Cerebellar nuclear complex (tissue), 1 donor: ENCODE measurements at places on chromosomes 16 and 17.

DNA sequence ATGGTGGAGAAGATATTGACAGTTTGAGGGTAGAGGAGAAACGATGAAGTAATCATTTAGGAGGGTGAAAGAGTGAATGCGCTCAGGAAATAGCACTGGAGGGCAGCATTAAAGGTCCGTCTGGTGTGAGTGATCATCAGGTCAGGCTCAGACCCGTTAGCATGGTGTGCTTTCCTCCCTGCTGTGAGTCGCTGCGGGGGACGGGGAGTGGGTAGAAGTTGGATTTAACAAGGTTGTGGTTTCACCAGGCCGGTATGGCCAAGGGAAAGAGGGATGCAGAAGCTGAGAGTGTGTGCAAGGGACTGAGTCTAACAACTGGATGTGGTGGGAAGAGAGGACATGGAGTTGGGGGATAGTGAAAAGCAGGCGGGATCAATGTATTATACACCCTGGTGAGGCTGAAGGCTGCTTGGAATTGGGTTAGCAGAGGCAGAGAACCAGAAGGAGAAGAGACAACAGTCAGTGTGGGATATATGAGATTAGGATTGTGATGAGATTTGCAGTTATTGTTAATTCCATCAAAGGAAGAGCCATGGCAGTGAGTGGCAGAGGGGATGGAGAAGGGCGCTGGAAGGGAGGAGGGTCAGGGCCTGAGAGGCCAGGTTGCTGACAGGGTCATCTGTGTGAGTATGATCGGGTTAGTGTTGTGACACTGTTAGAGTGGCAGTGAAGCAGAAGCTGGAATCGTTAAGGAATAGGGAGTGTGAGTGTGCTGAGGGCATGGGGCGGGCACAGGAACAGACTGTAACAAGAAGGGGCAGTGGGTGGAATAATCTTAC is 59.0 kb upstream of the TBX2 start:
- no peak for DNase-seq

- no peak for DNase-seq
Measured at GRCh38 chr17:17921192-17922069, 50.8 kb downstream of the TOM1L2 start.

DNA sequence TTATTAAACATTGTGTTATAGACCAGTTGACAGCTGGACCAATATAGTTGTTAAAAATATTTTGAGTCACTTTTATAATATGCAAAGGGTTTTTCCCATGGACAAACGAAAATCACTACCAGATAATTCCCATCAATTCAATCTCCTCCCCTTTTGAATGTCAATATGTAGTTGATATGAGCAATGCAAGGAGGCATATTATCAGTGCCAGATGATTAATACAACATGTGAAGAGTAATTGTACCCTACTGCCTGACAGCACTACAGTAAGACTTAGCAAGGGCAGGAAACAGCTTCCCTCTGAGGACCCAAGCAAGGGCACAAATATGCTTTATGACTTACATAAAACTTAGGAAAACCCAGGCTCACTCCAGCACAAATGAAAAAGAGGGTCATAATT is 17.3 kb downstream of the KANSL1 start:
- DNase-seq: no peak

- DNase-seq: no peak
Measured at GRCh38 chr17:38591759-38592241, 14.0 kb downstream of the SRCIN1 start.

DNA sequence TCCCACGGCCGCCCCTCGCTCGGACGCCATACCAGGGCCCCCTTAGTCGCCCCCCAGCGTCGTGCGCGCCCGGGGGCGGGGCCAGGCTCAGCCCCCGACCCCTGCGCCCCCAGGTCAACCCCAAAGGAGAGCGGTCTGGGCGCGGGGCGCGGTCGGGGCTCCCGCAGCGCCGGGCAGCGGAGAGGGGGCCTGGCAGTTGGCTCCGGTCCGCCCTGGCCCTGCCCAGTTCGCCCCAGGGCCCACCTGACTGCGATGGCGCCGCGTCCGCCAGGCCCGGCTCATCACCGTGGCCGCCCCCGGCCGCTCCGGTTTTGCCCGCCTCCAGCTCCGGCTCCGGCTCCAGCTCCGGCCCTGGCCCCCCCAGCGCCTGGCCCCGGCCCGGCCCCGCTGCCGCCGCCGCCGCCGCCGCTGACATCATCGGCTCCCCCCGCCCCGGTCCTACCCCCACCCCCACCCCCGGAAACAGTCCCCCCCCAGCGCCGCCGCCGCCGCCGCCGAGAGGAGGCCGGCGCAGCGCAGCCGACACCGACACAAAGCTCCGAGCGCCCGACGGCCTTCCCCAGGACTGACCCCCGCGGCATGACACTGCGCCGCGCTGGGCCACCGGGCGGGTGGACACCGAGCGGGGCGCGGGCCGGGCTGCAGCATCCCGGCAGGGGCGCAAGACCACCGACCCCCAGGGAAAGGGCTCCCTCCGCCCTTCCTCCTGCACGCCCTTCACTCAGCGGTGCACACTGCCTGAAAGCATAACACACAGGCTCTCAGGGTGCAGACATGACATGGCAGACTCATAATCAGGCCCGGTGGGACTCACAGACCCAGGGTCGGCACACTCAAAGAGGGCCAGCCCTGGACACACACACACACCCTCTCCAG is at the start of gene ZBTB4:
ZBTB4 (minus strand) TSS at position 419 of the 876 bp plus-strand sequence. CDS start 12,830 bp downstream, outside the sequence.
- peak; percentile 15 for DNase-seq

DNA sequence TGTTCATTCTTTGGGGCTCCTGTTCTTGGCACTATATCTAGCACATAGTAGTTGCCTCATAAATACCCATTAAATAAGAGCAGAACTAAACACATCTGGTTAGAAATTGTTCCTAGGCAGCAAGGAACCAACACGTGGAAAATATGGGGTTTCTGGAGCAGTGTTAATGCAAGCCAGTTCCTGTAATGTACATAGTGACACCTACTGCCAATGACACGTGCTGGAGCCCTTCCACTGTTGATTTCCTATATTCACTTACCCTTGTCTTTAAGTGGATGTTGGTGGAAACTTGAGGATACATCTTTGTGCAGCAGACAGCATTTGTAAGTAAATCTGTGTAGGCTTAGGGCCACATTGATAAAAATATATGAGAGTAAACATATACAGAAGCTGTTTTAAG is 1.6 kb upstream of the IRF8 start:
- DNase-seq: no peak

GRCh38 chr17:22443061-22443460 is 750.7 kb downstream of the KCNJ18 start:
- DNase-seq: no peak

GRCh38 chr17:55334285-55334684 is 69.5 kb downstream of the HLF start:
- DNase-seq: no peak

- peak; percentile 84 for DNase-seq
Measured at GRCh38 chr17:44919885-44920564, 4.7 kb upstream of the GFAP start.

DNA sequence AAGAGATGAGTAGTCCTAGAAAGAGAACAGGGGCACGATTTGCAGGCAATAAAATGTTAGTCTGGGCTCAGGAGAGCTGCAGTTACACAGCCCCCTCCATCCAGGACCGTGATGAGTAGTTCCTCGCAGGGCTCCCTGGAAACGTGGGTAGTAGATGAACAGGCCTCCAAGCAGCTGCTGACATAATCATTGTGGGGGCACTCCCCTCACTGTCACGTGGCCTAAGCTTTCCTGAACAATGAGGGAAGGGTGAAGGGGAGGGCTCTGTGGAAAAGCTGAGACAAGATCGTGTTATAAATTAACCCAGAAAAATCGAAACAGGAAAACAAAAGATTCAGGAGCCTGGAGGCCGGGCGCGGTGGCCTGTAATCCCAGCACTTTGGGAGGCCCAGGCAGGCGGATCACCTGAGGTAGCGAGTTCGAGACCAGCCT is 1.3 kb upstream of the PER1 start:
- no peak for DNase-seq

DNA sequence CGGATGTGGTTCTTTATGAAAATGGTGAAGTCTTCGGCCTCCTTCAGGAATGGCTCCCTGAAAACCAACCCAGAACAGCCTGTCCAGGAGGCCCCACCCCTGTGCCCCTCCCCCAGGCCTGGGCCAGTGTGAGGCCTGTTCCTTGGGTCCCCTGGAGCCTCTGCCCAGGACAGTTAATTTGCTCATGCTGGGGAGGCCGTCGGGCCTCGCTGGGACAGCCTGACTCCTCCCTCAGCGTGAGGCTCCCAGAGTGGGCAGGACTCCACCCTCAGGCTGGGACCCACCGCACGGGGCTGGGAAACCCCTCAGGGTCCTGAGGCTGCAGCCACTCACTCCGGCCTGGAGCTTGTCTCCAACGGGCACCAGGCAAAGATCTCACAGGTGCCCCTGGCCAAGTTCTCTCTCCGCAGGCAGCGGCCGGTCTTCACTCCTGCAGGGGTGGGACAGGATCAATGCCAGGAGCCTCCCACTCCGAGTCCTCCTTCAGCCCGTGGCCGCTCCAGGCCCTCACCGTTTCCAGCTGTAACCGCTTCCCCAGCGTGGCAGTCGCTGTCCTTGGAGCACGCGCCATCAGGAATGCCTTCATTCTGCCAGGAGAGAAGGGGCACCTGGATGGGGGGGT is 5.8 kb downstream of the P2RX5 start:
- DNase-seq: no peak

- no peak for DNase-seq
Measured at GRCh38 chr16:12236589-12236988, 260.1 kb downstream of the SNX29 start.

DNA sequence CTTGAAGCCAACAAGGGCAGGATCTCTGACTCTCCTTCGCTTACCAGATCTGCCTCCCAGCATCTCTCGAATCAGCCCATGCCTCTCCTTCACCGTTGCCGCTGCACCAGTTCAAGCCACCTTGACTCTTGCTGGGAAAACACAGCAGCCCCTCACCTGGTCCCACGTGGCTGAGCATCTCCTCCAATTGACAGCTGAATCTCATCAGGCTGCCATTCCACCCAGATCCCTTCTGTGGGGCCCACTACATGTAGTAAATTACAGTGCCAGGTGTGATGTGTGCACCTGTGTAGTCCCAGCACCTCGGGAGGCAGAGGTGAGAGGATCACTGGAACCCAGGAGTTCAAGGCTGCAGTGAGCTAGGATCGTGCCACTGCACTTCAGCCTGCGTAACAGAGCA is 37.8 kb upstream of the C16orf78 start:
- no peak for DNase-seq

DNA sequence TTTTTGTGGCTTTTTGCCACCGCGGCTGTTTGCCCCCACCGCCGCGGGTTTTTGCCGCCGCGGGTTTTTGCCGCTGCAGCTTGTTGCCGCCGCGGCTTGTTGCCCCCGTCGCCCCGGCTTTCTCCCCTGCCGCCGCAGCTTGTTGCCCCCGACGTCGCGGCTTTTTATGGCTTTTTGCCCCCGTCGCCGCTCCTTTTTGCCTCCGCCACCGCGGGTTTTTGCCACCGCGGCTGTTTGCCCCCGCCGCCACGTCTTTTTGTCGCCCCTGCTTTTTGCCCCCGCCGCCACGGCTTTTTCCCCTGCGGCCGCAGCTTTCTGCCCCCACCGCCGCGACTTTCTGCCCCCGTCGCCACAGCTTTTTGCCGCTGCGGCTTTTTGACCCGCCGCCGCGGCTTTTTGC is 149.5 kb downstream of the KCNJ18 start:
- no peak for DNase-seq

- DNase-seq: no peak
Measured at GRCh38 chr16:65916995-65917394, 449.5 kb upstream of the CDH5 start.

DNA sequence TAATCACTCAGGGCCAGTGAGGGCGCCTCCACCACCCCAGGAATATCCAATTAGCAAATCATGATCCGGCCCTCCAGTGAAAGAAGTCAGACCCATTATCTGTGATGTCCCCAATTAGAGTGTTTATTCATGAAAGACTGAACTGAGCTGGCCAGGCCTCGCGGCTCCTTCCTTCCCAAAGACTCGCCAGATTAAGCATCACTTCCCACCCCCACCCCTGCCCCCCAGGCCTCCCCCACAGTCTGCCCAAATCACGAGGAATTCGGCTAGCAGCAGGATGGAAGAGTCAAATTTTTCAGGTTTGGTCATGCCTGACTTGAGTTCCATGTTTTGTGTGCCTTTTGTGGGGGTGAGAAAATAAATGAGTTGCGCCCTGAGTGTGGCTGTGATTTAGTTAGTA is 298.4 kb upstream of the SALL1 start:
- no peak for DNase-seq

DNA sequence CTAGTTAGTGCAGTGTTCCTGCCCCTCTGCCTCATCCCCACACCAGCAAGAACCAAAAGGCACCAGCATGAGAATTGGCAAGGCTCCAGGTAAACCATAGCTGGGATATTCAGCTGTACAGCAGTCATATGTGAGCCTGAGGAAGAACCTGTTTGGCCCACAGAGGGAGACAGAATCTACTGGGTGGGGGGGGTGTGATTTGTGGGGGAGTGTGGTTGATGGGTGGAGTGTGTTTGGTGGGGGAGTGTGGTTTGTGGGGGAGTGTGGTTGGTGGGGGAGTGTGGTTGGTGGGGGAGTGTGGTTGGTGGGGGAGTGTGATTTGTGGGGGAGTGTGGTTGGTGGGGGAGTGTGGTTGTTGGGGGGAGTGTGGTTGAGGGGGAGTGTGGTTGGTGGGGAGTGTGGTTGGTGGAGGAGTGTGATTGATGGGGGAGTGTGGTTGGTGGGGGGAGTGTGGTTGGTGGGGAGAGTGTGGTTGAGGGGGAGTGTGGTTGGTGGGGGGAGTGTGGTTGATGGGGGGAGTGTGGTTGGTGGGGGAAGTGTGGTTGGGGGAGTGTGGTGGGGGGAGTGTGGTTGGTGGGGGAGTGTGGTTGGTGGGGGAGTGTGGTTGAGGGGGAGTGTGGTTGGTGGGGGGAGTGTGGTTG is 19.5 kb downstream of the MINK1 start:
- DNase-seq: no peak

- no peak for DNase-seq
Measured at GRCh38 chr16:1771864-1772361, 570 bp upstream of the NME3 start.

- DNase-seq: no peak
Measured at GRCh38 chr17:39801055-39801454, 63.1 kb downstream of the IKZF3 start.

DNA sequence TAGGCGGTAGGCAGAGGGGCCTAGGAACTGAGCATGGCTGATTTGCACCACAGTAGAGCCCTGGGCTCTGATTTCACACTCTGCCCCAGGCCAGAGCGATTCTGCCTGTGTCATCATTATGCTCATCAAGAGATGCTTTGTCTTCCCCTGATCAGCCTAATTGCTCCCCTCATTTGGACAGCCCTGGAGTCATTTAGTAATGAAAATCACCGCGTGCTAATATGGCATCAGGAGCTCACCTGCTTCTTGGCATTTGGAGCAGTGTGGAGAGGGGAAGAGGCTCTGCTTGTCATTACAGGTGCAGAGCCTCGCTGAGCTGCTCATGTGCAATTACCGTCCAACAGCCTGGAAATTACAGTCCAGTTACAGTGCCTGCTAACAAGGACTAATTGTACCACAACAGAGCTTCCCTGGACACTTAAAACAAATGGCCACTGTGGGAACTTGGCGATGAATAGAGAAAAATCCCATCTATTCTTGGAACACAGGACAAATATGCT is 157.1 kb upstream of the WSCD1 start:
- DNase-seq: no peak
